ENCODE measurements at places on chromosomes 3 and 15. TPM values are rescaled to one million over a fixed set of nuclear protein-coding genes. Genes with fewer than 3 reads are reported as not detected.

Gene ALPK3
- 122 TPM for total RNA-seq

Gene NRROS
- total RNA-seq, result 2.0 TPM

Gene SCAANT1
- not detected for total RNA-seq

Gene BLM
- 19.6 TPM for total RNA-seq

Gene CFAP100
- total RNA-seq, result 0.79 TPM

Gene SH2D7
- not detected for total RNA-seq

Gene PPP1R14D
- 1.5 TPM for total RNA-seq

Gene GOLGA8Q
- total RNA-seq, result not detected

Gene CD200R1
- total RNA-seq, result not detected

Gene CPEB1
- 0.60 TPM for total RNA-seq

Gene CLDN16
- 0.31 TPM for total RNA-seq

DNA sequence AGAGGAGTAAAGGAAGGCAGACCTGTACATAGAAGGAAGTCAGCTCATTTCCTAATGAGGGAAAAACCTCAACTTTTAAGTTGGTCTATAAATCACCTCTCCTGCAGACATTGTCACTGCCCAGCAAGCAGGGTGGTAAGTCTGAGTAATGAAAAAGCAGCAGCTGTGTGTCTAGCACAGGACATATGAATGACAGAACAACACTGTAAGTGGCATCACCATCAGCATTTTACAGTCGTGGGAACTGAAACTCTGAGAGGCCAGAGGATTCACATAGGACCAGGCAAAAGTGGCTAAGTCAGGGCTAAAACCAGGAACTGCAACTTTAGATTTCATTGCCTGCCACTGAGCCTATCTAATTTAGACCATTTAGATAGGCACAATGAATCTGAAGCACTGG, 235.6 kb downstream of the CLSTN2 start:
- DNase-seq, result no peak
- H3K36me3 ChIP-seq, result no peaks in the 10 kb centered on the region
- no peak overlapping the region for H3K4me3 ChIP-seq
- H3K27me3 ChIP-seq, result peaks cover 9% of the 10 kb centered on the region
- H3K4me1 ChIP-seq, result no peaks in the 10 kb centered on the region

DNA sequence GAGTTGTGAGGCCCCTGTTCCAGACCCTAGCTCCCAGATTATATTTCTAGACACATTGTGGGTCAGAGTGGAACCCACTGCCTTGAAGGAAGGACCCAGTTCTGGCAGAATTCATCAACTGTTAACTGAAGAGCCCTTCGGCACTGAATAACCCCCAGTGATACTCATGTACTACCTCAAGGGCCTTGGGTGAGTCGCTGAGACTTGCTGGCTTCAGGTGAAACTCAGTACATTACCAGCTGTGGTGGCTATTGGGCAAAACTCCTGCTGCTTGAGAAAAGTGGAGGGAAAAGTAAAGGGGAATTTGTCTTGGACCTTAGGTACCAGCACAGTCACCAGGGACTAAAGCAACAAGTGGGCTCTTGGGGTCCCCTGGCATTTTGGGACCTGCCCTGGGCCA, 394.9 kb upstream of the EPHA3 start:
- no peak overlapping the region for H3K27ac ChIP-seq
- no peaks in the 10 kb centered on the region for H3K4me1 ChIP-seq
- no peaks in the 10 kb centered on the region for H3K36me3 ChIP-seq
- DNase-seq, result no peak

- peak overlapping the region; percentile 83 for H3K4me3 ChIP-seq
- H3K36me3 ChIP-seq, result no peaks in the 10 kb centered on the region
- DNase-seq, result no peak
- peaks cover 69% of the 10 kb centered on the region for H3K4me1 ChIP-seq
- H3K27me3 ChIP-seq, result peaks cover 7% of the 10 kb centered on the region
These were observed 1.4 kb downstream of the FURIN start for GRCh38 chr15:90869601-90870353.

- H3K4me3 ChIP-seq, result no peak overlapping the region
- no peak for DNase-seq
- no peaks in the 10 kb centered on the region for H3K36me3 ChIP-seq
- H3K4me1 ChIP-seq, result peaks cover 9% of the 10 kb centered on the region
- H3K27me3 ChIP-seq, result peaks cover 3% of the 10 kb centered on the region
- H3K27ac ChIP-seq, result no peak overlapping the region
These were observed 322.4 kb upstream of the TRIM42 start for GRCh38 chr3:140355481-140355880.

GRCh38 chr15:51883271-51883837, 53.9 kb downstream of the TMOD3 start:
- H3K4me3 ChIP-seq, result no peak overlapping the region
- H3K4me1 ChIP-seq, result peaks cover 14% of the 10 kb centered on the region
- no peak overlapping the region for H3K27ac ChIP-seq
- DNase-seq, result no peak
- H3K27me3 ChIP-seq, result no peaks in the 10 kb centered on the region
- peaks cover 14% of the 10 kb centered on the region for H3K36me3 ChIP-seq

GRCh38 chr3:14360123-14360881, 42.1 kb upstream of the SLC6A6 start:
- H3K4me3 ChIP-seq, result no peak overlapping the region
- H3K36me3 ChIP-seq, result no peaks in the 10 kb centered on the region
- no peak for DNase-seq
- H3K27ac ChIP-seq, result no peak overlapping the region
- peaks cover 16% of the 10 kb centered on the region for H3K27me3 ChIP-seq
- H3K4me1 ChIP-seq, result peaks cover 4% of the 10 kb centered on the region

DNA sequence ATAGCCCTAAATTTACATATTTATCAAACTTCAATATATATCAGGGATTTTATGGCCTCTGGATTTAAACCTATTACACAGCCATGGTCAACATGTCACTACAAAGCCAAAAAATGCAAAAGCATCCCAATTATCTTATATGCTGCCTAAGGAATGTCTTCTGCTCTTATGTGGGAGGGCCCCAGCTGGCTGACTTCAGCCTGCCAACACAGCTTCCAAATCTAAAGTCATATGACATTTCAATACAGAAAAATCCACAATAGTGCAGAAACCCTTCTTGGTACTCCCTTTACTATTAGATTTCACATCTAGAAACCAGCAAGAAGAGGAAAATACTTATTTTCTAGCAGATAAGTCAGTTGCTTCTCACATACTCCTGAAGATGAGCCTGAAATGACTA, 6.4 kb downstream of the PFN2 start:
- no peak for DNase-seq
- peaks cover 13% of the 10 kb centered on the region for H3K36me3 ChIP-seq
- H3K27me3 ChIP-seq, result no peaks in the 10 kb centered on the region
- peak overlapping the region; percentile 40 for H3K27ac ChIP-seq
- H3K4me1 ChIP-seq, result peaks cover 22% of the 10 kb centered on the region
- no peak overlapping the region for H3K4me3 ChIP-seq

DNA sequence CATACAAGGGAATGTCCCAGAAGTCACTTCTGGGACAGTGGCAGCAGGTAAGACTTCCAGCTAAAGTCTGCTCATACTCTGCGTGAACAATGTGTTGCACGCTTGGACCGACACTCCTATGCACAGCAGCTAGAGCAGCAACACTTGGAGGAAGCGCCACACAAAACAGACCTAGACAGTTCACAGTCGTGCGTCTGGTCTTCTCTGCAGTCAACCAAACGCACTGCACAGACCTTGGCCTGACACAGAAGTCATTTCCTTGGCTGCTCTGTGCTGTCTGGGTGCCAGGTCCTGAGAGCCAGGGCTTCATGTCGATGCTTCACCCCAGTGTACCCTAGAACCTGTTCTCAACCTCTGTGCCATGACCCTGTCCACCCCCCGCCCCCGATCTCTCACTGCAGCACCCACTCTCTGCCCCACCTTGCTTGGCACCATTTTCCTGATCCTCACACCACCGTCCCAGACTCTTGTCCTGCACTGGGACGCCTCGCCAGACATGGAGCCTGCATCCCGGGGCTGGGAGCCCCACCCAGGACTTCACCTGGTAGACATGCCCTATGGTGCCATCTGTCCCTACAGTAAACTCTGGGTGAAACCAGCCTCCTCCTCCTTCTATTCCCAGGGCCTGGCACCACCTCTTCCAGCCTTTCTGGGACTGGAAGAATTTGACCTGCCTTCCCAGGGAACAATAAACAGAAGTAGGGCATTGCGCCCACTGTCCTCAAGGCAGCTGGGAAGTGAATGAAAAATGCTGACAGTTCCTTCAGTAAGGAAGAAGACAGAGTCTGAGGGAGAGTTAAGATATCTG, 3.1 kb downstream of the ATP10A start:
- H3K27me3 ChIP-seq, result peaks cover 78% of the 10 kb centered on the region
- H3K4me1 ChIP-seq, result peaks cover 2% of the 10 kb centered on the region
- H3K36me3 ChIP-seq, result no peaks in the 10 kb centered on the region
- no peak overlapping the region for H3K27ac ChIP-seq
- DNase-seq, result no peak

GRCh38 chr15:39944726-39945125, 10.8 kb downstream of the EIF2AK4 start:
- peaks cover 27% of the 10 kb centered on the region for H3K36me3 ChIP-seq
- H3K4me1 ChIP-seq, result peaks cover 18% of the 10 kb centered on the region
- no peak for DNase-seq
- H3K27me3 ChIP-seq, result no peaks in the 10 kb centered on the region

DNA sequence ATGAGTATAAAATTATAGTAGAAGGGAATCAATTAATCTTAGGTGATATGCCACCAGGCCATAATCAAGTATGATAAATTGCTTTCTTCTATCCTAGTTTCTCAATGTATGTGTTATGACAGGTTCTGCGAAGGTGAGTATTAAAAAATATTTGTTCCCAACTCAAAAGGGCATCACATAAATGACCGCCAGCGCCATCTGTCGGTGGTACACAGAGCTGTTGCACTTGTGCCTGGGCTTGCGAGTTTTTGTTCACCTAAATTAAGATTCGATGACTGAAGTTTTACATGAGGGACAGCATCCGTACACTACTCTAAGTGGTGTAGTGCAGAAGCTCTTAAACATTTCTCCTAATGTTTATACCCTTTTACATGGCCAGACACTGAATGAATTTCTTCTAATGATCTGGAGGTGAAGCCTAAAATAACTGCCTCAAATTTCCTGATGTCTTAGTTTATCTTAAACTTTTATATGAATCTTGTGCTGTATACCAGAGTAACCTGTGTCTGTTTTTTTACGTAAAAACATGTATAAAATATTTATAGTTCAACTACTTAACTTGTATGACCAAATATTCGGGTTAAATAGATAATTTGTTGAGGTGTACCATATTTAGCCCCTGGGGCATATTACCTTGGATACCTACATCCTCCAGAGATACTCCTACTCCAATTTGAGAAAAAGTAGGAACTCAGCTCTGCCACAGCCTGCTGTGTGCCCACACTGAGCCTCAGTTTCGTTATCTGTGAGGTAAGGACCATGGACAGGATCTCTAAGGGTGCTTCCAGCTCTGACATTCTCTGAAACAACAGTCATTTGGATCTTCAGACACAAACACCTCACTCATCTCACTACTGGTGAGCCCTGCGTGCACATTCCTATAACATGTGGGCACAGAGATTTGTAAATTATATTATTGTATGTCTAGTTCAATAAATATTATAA, 365.6 kb downstream of the MAGI1 start:
- peaks cover 15% of the 10 kb centered on the region for H3K4me1 ChIP-seq
- H3K4me3 ChIP-seq, result no peak overlapping the region
- no peak overlapping the region for H3K27ac ChIP-seq
- no peaks in the 10 kb centered on the region for H3K27me3 ChIP-seq
- peak; percentile 30 for DNase-seq

GRCh38 chr15:43449981-43450380, 43.0 kb downstream of the TP53BP1 start:
- H3K36me3 ChIP-seq, result peaks cover 9% of the 10 kb centered on the region
- H3K4me1 ChIP-seq, result no peaks in the 10 kb centered on the region
- no peak overlapping the region for H3K4me3 ChIP-seq
- no peaks in the 10 kb centered on the region for H3K27me3 ChIP-seq
- H3K27ac ChIP-seq, result no peak overlapping the region
- no peak for DNase-seq

DNA sequence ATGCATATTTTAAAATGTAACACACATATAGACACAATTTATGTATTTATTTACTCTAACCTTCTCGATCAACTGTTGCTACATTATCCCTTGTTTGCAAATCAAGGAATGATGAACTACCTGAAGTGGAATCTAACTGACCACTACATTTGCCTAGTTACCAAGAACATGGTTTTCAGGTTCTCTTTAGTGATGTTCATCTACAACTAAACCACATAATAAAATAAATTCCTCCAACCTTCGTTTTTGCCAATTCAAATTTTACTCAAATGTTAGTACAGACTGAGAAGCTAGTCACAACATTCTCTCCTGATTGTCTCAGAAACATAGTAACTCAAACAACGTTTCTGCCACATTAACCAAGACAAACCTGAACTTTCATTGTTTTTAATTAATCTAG, 521.9 kb downstream of the FOXP1 start:
- no peaks in the 10 kb centered on the region for H3K36me3 ChIP-seq
- peak overlapping the region; percentile 22 for H3K4me3 ChIP-seq
- no peak for DNase-seq
- H3K27me3 ChIP-seq, result no peaks in the 10 kb centered on the region
- peaks cover 56% of the 10 kb centered on the region for H3K4me1 ChIP-seq

- peaks cover 20% of the 10 kb centered on the region for H3K4me1 ChIP-seq
- H3K27ac ChIP-seq, result no peak overlapping the region
- no peak for DNase-seq
- no peak overlapping the region for H3K4me3 ChIP-seq
- H3K36me3 ChIP-seq, result peaks cover 20% of the 10 kb centered on the region
These were observed 17.2 kb upstream of the CD200 start for GRCh38 chr3:112315791-112316190.

DNA sequence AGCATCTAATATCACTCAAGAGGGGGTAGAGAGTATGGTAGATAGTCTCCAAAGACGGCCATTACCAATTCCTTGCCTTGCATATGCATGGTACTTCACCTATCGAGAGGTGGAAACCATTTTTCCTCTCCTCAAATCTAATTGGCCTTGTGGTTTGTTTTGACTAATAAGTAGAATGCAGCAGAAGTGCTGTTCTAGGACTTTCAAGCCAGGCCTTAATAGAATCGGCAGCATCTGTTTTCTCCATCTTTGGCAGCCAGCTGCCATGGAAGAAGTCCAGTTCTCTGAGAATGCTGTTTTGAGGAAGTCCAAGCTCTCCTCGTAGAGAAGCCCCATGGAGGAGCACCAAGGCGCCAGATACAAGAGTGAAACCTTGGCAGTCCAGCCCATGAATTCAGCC, 59.1 kb upstream of the RASGRP1 start:
- no peak for DNase-seq
- no peak overlapping the region for H3K27ac ChIP-seq
- peaks cover 14% of the 10 kb centered on the region for H3K4me1 ChIP-seq
- H3K27me3 ChIP-seq, result peaks cover 11% of the 10 kb centered on the region
- no peaks in the 10 kb centered on the region for H3K36me3 ChIP-seq
- no peak overlapping the region for H3K4me3 ChIP-seq

DNA sequence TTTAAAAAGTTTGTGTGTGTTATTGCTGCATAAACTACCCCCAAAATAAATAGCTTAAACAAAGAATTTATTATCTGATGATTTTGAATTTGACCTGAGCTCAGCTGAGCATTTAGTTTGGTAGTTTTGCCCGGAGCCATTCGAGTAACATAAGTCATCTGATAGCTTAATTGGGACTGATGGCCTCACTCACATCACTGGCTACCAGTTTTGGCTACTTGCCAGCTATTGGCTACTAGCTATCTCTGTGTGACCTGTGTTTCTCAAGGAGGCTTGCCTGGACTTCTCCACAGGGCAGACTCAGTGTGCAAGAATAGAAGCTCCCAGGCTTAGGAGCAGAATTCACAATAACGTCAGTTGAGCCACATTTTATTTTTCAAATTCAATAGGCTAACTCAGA, 9.0 kb downstream of the CNTN3 start:
- no peak for DNase-seq
- H3K4me3 ChIP-seq, result no peak overlapping the region
- no peaks in the 10 kb centered on the region for H3K27me3 ChIP-seq
- peaks cover under 1% of the 10 kb centered on the region for H3K4me1 ChIP-seq
- no peak overlapping the region for H3K27ac ChIP-seq

GRCh38 chr3:119352034-119352609, 57.9 kb downstream of the ARHGAP31 start:
- H3K4me3 ChIP-seq, result no peak overlapping the region
- DNase-seq, result no peak
- peaks cover 3% of the 10 kb centered on the region for H3K27me3 ChIP-seq
- no peaks in the 10 kb centered on the region for H3K36me3 ChIP-seq
- H3K4me1 ChIP-seq, result peaks cover 30% of the 10 kb centered on the region

Data from progenitor cell of endocrine pancreas (in vitro differentiated cells).